IMR-90 (cell line): ENCODE measurements at places on chromosomes 5 and 9. TPM values are rescaled to one million over a fixed set of nuclear protein-coding genes. Genes with fewer than 3 reads are reported as not detected.
A peak's percentile ranks its signal among the peaks of the same experiment; 100 is the strongest.

The FOXD4L6 gene
- polyA plus RNA-seq, result not detected in 2 replicates

- peak; percentile 43 for DNase-seq
These were observed 11.7 kb upstream of the OR1J2 start for GRCh38 chr9:122498883-122499288.

- peak; percentile 65 for DNase-seq
These were observed 59.1 kb upstream of the IER5L start for GRCh38 chr9:129237164-129237611.

GRCh38 chr5:170294556-170294955 lies 3.0 kb downstream of the LCP2 start:
- no peak for DNase-seq

DNA sequence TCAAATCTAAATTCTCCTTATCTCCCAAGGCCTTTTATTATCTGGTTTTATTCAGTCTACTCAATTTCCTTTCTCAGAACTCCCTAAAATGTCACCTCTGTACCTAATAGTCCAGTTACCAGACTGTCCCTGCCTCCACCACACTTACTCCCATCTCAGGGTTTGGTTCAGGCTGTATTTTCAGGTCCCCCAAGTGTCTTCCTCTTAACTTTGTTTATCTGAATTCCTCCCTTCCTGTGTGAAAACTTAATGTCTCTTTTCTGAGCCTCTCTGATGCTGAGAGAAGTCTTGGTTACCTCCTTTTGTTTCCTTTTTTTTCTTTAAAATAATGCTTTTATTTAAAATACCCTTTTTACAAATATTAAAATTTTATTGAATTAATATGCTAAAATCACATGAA lies 133.4 kb downstream of the PAM start:
- DNase-seq, result no peak

GRCh38 chr5:125042261-125042890 lies 295.9 kb upstream of the ZNF608 start:
- DNase-seq, result peak; percentile 74
